RPMI7951 (cell line): ENCODE measurements at places on chromosomes 5 and 9. TPM values are rescaled to one million over a fixed set of nuclear protein-coding genes. Genes with fewer than 3 reads are reported as not detected.

GRCh38 chr5:112630246-112631009 lies 107.3 kb upstream of the APC start:
- no peak for DNase-seq

DNA sequence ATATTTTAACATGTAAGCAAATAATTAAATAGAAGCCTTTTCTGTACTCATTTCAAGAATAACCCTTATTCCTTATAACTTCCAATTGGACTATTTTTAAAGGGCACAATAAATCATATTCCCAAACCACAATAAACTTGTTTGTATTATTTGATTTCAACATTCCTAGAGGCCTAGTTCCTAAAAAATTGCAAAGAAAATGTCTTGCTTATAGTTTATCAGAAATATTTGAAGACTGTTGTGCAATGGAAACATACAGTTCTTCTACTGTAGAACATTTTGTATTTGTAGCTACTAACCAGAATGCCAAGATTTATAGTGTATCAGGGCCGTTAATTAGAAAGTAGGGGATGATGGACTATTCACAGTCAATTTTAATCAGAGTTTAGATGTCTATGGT lies 1037.0 kb upstream of the CDH18 start:
- no peak for DNase-seq

- DNase-seq = no peak
These were observed 46.2 kb downstream of the LIX1 start for GRCh38 chr5:97096191-97096590.

- no peak for DNase-seq
These were observed 18.1 kb downstream of the ADAMTS2 start for GRCh38 chr5:179327021-179327735.

GRCh38 chr5:82595113-82595512 lies 317.0 kb upstream of the RPS23 start:
- DNase-seq = no peak

- peak; percentile 81 for DNase-seq
These were observed 5.6 kb downstream of the P4HA2 start for GRCh38 chr5:132221781-132222648.

DNA sequence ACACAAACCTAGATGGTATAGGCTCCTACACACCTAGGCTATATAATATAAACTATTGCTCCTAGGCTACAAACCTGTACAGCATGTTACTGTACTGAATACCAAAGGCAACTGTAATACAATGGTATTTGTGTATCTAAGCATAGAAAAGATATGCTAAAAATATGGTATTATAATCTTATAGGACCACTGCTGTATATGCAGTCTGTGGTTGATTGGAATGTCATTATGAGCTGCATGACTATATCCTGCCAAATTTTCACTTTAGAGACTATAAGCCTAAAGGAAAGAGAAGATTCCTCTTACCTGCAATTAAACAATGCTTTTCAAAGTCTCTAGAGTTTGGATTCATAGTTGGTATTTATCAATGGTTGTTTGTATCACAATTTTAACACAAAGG lies 24.7 kb upstream of the ACOT12 start:
- DNase-seq = no peak

- DNase-seq = peak; percentile 63
These were observed 117.2 kb downstream of the INVS start for GRCh38 chr9:100216178-100216787.

GRCh38 chr9:99663856-99664255 lies 157.8 kb upstream of the NR4A3 start:
- DNase-seq = no peak

GRCh38 chr5:60232036-60232795 lies 338.7 kb upstream of the PDE4D start:
- DNase-seq = no peak

DNA sequence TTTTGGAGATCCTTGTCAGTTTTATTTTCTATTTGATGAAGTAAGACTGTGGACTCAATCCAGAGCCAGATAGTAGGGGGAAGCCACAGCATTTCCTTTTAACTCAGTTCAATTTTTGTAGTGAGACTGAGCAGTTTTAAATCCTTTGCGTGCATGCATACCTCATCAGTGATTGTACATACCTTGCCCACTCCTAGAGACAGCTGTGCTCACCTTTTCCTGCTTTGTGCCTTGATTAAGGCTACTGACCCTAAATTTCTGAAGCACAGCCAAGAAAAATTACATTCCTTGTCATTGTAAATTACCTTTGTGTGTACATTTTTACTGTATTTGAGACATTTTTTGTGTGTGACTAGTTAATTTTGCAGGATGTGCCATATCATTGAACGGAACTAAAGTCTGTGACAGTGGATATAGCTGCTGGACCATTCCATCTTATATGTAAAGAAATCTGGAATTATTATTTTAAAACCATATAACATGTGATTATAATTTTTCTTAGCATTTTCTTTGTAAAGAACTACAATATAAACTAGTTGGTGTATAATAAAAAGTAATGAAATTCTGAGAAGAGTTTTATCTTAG lies 17.8 kb downstream of the DIMT1 start:
- no peak for DNase-seq

- DNase-seq = peak; percentile 96
These were observed 18.1 kb downstream of the GSN start for GRCh38 chr9:121285835-121286687.

- DNase-seq = no peak
These were observed 2.2 kb downstream of the GPX3 start for GRCh38 chr5:151022511-151023018.

GRCh38 chr5:11684607-11685006 lies 219.6 kb downstream of the CTNND2 start:
- no peak for DNase-seq

DNA sequence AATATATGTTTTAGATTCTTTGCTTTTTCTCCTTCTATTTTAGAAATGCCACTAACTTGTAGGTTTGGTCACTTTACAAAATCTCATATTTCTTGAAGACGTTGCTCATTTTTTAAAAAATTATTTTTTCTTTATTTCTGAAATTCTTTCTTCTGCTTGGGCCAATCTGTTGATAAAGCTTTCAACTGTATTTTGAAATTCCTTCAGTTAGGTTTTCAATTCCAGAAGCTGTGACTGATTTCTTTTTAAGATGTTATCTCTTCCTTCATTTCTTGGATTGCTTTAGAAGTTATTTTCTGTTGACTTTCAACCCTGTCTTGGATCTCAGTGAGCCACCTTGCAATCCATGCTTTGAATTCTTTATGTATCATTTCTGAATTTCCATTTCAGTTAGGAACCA lies 64.2 kb downstream of the SLC25A46 start:
- DNase-seq = no peak

DNA sequence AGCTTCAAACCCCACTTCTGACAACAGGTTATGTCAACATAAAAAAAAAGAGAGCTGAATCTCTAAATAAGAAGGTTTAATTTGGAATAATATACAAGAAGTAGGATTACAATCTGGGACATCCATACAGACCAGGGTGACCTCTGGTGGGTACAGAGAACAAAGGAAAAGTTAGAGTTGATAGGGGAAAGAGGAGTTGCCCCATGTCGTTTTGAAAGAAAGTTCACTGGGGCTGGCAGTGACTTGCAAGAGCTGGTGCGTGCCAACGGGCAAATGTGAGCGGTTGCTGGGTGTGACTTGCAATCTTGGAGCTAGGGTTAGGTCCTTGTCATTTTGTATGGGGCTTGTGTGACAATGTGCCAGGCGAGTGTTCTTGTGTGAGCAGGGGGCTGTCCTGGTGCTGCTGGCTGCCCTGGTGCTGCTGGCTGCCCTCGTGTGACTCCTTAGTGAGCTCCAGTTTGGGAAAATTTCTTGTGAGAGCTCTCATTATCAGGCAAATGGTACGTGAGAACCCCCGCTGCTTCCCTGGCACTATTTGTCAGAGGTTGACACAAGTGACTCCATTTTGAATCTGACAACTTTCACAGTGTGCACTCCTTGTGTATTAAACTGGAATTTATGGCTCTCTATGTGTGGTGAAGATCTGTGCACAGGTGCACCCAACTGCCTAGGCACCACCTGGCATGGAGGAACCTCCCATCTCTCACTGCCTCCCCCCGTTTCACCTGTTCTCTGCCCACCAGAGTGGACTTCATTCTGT lies 69.8 kb downstream of the UBE2QL1 start:
- DNase-seq = no peak

GRCh38 chr9:14148501-14149103 lies 165.3 kb downstream of the NFIB start:
- no peak for DNase-seq

- DNase-seq = no peak
These were observed 138.5 kb upstream of the IRX2 start for GRCh38 chr5:2890011-2890410.

- no peak for DNase-seq
These were observed 313.9 kb upstream of the TRPC7 start for GRCh38 chr5:136679233-136679632.

GRCh38 chr5:15499528-15500324 lies at the start of gene FBXL7:
Gene FBXL7 (plus strand): TSS chr5:15500180.
- peak; percentile 78 for DNase-seq

DNA sequence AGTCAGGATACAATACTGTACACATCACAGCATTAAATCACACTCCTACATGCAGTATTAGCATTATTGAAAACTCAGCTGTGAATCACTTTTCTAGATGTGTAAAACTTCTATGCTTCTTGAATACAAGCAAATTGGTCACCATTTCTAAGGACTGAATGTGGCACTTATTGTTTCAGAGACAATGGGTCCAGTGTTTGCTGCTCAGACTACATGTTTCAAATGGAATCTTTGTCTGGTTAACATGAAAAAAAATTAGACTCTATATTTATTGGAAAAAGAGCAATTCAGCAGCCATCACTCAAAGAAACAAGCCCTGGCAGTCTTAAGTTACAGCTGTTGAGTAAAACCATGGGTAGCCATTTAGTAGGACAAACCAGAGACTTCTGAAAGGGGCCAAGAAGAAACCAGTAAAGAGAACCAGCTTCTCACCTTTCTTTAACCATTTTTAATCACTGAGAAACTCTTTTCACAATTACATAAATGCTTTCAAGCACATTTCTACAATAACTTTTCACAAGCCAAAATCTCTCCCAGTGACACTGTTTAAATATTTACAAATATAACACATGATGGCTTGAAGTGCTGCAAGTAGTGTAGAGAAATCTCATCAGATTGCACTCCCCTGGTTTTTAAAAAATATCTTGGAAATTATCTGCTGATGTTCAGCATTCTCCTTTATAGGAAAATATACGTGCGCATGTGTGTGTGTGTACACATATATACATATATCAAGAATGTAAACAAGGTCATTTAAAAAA lies 35.2 kb downstream of the OR2K2 start:
- DNase-seq = peak; percentile 7

DNA sequence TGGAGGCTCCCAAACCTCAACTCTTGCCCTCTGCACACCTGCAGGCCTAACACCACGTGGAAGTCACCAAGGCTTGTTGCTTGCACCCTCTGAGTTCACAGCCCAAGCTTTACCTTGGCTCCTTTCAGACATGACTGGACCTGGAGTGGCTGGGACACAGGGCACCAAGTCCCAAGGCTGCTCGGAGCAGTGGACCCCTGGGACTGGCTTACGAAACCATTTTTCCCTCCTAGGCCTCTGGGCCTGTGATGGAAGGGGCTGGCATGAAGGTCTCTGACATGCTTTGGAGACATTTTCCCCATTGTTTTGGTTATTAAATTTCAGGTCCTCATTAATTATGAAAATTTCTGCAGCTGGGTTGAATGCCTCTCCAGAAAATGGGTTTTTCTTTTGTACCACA lies 994.4 kb upstream of the NUDT12 start:
- no peak for DNase-seq

GRCh38 chr5:75052192-75053053 lies at the start of gene GCNT4:
Gene GCNT4 (minus strand): TSS chr5:75052558. CDS start chr5:75030037, 22,521 bp downstream.
- peak; percentile 45 for DNase-seq

GRCh38 chr5:154287136-154287535 lies 96.6 kb downstream of the GALNT10 start:
- peak; percentile 77 for DNase-seq

Gene ANAPC2
- total RNA-seq = 8.1 and 9.8 TPM in 2 replicates

Gene SLC6A19
- total RNA-seq = not detected in 2 replicates

Gene TMEM174
- not detected in 2 replicates for total RNA-seq

Gene IL33
- total RNA-seq = under 0.01 TPM in 1 of 2 replicates, not detected in the other

Gene LCN9
- total RNA-seq = not detected in 2 replicates

Gene TMEM252
- total RNA-seq = not detected in 2 replicates

Gene SUSD1
- total RNA-seq = 2.9 and 3.4 TPM in 2 replicates

Gene MYORG
- total RNA-seq = 1.7 and 2.0 TPM in 2 replicates

Gene NDST1
- 18.5 and 21.3 TPM in 2 replicates for total RNA-seq

Gene FYB1
- total RNA-seq = 0.60 and 0.68 TPM in 2 replicates
